ENCODE measurements at places on chromosomes 6 and 20. TPM values are rescaled to one million over a fixed set of nuclear protein-coding genes. Genes with fewer than 3 reads are reported as not detected.

The ZNF322 gene
- polyA plus RNA-seq: 46.9 TPM

The GLP1R gene
- polyA plus RNA-seq: 0.75 TPM

The DDR1 gene
- polyA plus RNA-seq: 149 TPM

The GRM1 gene
- polyA plus RNA-seq: 0.24 TPM

The PACSIN1 gene
- 0.75 TPM for polyA plus RNA-seq

The LAMA2 gene
- 36.7 TPM for polyA plus RNA-seq

The SSTR4 gene
- polyA plus RNA-seq: 0.11 TPM

The ZNF318 gene
- 27.0 TPM for polyA plus RNA-seq

The NKX2-2 gene
- polyA plus RNA-seq: not detected

The HLA-DMB gene
- 74.3 TPM for polyA plus RNA-seq

The C6orf118 gene
- 4.2 TPM for polyA plus RNA-seq

The GNRH2 gene
- polyA plus RNA-seq: 0.34 TPM

The TBXT gene
- 0.07 TPM for polyA plus RNA-seq

The PDYN gene
- 0.43 TPM for polyA plus RNA-seq

The PROCR gene
- 7.2 TPM for polyA plus RNA-seq

The TSPYL4 gene
- 63.5 TPM for polyA plus RNA-seq

The ETV7 gene
- not detected for polyA plus RNA-seq

The LTV1 gene
- 40.7 TPM for polyA plus RNA-seq

The OPRM1 gene
- polyA plus RNA-seq: not detected

The GINS1 gene
- 18.5 TPM for polyA plus RNA-seq

The IRAK1BP1 gene
- 12.2 TPM for polyA plus RNA-seq

The PKIB gene
- 1.7 TPM for polyA plus RNA-seq

The NCOA3 gene
- polyA plus RNA-seq: 34.2 TPM

The LIME1 gene
- 3.8 TPM for polyA plus RNA-seq

The CPNE5 gene
- 10.1 TPM for polyA plus RNA-seq

The C6orf52 gene
- polyA plus RNA-seq: 4.0 TPM

The PRND gene
- polyA plus RNA-seq: 5.7 TPM

The EFCAB8 gene
- not detected for polyA plus RNA-seq

The GSTA3 gene
- 0.51 TPM for polyA plus RNA-seq

The SLC18B1 gene
- polyA plus RNA-seq: 38.6 TPM

The GATA5 gene
- polyA plus RNA-seq: 7.0 TPM

The MOXD1 gene
- 261 TPM for polyA plus RNA-seq

The WFDC10B gene
- polyA plus RNA-seq: not detected

The BTN1A1 gene
- polyA plus RNA-seq: 0.28 TPM

The FAM83C gene
- not detected for polyA plus RNA-seq

The COL19A1 gene
- 3.1 TPM for polyA plus RNA-seq

The CLVS2 gene
- 0.19 TPM for polyA plus RNA-seq

Data from right renal cortex interstitium (tissue), 3 donors.